GM12865 (cell line): ENCODE measurements at places on chromosomes 3 and 15.

DNA sequence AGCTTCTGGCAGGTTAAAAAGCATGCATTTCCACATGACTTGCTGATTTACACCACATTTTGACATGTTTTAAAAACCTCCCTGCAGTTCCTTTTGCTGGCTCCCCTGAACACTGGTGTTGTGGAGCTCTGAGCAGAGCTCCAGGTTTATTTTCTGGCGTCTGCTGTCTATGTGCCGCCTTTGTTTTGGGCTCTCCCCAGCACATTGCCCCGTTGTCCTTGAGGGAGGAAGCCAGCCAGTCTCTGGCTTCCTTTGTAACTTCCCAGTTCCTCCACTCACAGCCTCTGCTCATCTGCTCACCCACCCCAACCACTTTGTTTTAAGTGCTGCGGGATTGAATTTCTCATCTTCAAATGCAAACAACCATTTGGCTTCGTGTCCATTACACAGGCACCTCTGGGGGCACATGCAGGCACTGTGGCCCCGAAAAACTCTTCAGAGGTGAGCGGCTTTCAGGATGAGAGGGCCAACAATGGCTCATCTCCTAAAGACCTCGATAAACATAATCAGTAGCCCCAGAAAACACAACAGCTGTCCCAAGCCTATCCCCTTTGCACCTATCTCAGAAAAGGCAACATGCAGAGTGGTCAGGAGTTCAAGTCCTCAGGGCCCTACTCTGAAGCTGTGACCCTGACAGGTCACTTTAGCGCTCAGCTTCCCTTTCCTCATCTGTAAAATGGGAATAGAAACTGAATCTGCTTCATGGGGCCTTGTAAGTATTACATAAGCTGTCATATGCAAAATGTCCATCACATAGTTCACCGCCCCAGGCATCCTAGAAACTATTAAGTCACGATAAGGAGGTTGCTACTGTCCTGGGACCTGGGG, 1.3 kb upstream of the MEF2A start:
- DNase-seq, result peak; percentile 67

DNA sequence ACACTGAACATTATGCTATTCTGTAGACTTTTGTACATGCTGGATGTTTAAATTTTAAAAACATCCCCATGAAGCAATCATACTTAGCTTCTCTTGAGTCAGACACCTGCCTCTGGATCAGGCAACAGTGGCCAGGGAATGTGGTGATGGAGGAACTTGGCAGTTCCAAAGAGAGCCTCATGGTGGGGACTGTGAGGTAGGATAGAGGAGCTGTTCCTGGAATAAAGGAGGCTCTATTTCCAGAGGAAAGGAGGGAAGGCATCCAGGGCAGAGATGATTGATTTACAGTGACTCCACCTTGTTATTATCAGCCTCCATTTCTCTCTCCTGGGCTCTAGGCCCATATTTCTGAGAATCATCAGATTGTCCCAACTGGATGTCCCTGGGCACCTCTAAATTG, 35.0 kb upstream of the ABHD17C start:
- DNase-seq, result no peak

GRCh38 chr3:45204136-45204535, 22.0 kb downstream of the TMEM158 start:
- DNase-seq, result no peak

DNA sequence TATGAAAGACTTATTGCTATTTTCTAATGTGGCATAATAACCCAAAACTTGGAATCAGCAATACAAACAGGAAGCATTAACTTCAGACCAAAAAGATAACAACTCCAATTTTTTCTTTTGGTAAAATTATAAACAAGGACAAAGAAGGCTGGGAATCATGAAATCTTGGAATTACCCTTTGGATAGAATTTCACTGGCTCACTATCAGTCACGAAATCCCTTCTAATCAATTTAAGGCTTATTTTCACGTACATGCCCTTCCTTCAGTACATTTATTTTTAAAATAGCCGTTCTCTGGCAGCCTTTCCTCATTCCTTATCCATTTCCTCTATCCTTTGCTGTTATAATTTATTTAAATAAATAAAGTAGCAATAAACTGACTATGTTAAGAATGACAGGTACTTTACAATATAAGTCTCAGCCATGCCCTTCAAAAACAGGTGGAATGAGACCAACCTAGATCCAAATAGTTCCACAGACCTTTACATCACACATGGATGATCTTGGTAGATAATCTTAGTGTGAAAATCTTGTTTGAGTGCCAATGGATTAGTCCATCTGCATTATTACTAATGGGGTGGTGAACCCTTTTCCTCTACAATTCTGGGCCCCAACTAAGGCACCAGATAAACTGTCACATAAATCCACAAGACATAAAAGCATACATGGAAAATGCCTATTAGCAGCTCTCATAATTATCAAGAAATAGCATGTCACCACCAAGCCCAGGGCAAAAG, 38.9 kb downstream of the ABI3BP start:
- no peak for DNase-seq

GRCh38 chr3:192819001-192819569, 91.7 kb upstream of the FGF12 start:
- DNase-seq, result peak; percentile 81

DNA sequence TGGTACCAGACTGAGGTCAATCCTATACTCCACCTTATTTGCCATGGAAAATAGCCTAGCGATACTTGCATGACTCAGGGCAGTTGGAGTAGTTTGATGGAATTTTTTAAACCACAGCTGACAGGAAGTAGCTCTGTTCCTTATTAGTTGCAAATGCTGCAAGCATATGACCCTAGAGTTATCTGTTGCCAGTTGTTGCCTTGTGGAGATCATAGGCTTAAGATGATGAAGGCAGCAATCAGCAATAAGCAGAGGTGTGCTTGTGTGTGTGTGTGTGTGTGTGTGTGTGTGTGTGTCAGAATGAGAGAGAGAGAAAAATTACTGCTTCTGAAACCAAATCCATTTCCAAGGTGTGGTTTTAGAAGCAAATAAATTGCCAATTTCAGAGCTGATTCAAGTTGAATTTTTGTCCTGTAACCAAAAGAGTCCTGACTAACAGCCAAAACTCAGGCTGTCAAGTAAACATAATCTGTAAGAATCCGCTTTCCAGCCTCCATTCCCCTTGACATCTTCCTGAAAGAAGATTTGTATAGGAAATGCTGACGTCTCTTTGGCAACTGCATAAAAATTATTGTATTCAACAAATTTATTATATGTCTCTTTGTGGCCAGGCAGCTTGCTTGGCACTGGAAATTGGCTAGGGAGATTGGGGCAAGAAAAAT, 141.2 kb downstream of the SERPINI1 start:
- no peak for DNase-seq

GRCh38 chr3:35263477-35263876, 375.8 kb upstream of the ARPP21 start:
- no peak for DNase-seq

GRCh38 chr15:95557226-95558046, 773.1 kb upstream of the NR2F2 start:
- peak; percentile 2 for DNase-seq

- DNase-seq, result no peak
These were observed 50.4 kb downstream of the TCF12 start for GRCh38 chr15:56968821-56969220.

DNA sequence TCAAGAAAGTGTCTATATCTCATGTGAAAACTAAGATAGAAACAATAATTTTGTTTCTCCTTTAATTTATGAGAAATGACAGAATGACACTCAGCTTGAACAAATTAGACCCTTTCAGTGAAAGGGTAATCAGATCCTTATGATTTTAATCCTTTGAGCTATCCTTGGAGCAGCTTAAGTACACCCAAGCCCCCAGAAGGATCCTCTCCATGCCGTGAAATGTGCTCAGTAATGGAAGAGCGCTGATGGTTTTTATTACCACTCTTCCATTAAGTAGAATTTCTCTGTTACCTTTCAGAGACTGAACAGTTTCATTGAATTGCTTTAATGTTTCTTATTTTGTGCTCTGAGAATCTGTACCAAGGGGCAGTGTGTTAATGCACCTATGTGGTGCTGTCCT, 54.3 kb downstream of the HMG20A start:
- DNase-seq, result no peak

DNA sequence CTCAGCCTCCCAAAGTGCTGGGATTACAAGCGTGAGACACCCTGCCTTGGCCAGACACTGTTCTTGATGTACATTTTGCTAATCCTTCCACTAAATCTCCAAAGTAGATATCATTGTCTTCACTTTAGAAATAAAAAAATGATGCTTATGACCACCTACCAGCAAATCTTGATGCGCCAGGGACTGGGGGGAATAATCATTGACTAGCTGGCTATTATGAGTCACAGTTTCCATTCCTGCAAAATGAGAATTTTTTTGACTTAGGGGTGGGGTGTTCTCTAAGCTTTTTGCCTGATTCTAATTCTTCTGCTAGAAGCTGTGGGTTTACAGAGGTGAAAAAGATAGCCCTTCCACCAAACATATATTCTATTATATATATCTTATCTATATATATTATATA, 17.1 kb upstream of the RFC4 start:
- DNase-seq, result no peak

DNA sequence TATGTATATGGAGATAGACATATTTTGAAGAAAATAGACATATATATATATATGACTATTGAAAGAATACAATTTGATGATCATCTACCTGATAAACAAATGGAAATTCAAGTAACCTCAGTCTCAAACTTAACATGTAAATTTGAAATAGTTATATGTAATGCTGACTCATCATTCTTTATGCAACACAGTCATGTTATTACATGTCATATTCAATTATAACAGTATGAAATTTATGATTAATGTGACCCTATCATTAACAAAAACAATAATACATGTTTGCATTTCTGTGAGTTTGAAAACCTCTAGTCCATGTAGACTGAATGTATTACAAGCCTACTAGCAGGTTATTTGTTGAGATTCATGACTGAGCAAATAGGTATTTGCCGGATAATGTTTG, 204.1 kb downstream of the CADM2 start:
- no peak for DNase-seq

DNA sequence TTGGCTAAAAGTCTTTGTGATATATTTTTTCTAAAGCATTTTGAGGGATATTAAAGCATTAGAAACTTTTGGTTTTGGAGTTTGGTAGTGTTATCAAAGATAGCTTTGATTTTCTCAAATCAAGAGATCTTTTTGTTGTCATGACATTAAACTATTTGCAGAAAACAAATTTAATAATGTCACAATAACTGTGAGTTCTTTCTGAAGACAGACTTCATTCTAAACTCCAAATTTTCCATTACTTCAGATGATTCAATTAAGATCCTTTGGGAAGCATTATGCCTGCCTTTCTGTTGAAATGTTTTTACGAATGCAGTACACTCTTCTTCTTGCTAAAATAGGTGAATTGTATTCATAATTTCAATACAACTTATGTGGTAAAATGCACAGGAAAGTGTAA, 145.4 kb downstream of the ALCAM start:
- DNase-seq, result no peak

DNA sequence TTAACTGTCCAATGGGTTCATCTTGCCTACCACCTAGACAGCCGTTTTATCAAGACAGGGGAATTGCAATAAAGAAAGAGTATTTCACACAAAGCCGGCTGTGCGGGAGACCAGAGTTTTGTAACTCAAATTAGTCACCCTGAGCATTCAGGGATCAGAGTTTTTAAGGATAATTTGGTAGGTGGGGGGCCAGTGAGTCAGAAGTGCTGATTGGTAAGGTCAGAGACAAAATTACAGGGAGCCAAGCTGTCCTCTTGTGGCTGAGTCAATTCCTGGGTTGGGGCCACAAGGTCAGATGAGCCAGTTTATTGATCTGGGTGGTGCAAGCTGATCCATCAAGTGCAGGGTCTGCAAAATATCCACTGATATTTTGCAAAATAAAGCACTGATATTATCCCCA, 29.9 kb upstream of the GPD1L start:
- DNase-seq, result no peak

GRCh38 chr3:135752851-135753250, 212.7 kb upstream of the PPP2R3A start:
- peak; percentile 8 for DNase-seq

GRCh38 chr15:80684697-80685096, 10.4 kb upstream of the ABHD17C start:
- no peak for DNase-seq

GRCh38 chr3:146948186-146948585, 343.0 kb upstream of the PLSCR5 start:
- no peak for DNase-seq

GRCh38 chr3:76310667-76311066, 525.3 kb upstream of the ZNF717 start:
- no peak for DNase-seq

DNA sequence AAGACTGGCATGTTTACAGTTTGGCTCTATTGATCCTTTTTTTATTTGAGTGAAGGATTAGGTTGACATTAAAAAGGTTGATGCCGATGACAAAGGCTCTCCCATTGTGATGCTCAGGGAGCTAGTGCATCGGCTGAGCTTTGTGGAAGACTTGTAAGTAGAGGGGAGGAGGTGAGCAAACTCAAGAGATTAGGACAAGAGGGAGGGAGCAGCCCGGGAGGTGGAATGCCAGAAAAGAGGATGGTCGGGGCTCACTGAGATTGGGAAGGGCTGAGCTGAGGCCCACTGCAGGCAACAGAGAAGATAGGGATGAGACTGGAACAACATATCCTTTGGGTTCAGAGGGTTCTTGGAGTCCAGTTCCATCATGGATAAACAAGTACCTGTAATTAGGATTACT, 26.5 kb upstream of the PSMD6 start:
- DNase-seq, result no peak

- DNase-seq, result no peak
These were observed 137.4 kb downstream of the SERPINI1 start for GRCh38 chr3:167872941-167873340.

DNA sequence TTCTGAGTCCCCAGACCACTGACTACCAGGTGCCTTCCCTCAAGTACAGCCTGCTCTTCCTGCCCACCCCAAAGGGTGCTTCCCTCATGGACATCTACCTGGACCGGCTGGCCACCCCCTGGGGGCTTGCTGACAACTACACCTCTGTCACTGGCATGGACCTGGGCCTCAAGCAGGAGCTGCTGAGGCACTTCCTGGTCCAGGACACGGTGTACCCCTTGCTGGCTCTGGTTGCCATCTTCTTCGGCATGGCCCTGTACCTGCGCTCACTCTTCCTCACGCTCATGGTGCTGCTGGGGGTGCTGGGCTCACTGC, 9.3 kb downstream of the DISP2 start:
- no peak for DNase-seq

GRCh38 chr3:57234613-57235575, 7.4 kb downstream of the APPL1 start:
- peak; percentile 39 for DNase-seq

DNA sequence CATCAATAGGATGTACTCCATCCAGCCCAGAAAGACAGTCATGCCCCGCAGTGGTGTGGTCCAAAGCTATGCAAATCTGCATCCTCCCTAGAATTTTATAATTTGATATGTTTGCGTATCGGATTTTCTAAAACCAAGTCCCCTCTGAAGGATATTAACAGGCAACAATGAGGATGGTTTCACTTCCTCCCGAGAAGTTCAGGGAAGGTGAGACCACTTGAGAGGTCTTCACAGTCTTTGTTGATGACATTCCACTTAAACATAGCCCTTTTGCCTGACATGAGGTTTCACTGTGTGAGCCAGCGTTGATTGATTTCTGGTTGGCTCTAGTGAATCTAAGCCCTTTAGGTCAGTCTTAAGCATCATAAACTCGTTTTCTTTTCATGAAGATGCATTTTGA, 276.1 kb downstream of the NR2F2 start:
- no peak for DNase-seq

GRCh38 chr15:25335279-25335678, 103.5 kb downstream of the UBE3A start:
- no peak for DNase-seq

- no peak for DNase-seq
These were observed 125.8 kb upstream of the KCNH8 start for GRCh38 chr3:19022546-19022945.
